ENCODE measurements at places on chromosomes 3 and 15. TPM values are rescaled to one million over a fixed set of nuclear protein-coding genes. Genes with fewer than 3 reads are reported as not detected.

Gene ASB14
- not detected for total RNA-seq

Gene GOLGA6L7
- total RNA-seq, result not detected

Gene CMC1
- total RNA-seq, result 11.7 TPM

Gene TGM5
- 0.17 TPM for total RNA-seq

Gene PRSS50
- not detected for total RNA-seq

Gene NDN
- total RNA-seq, result 82.0 TPM

Gene SLC6A1
- 0.78 TPM for total RNA-seq

Gene SUSD5
- total RNA-seq, result 1.1 TPM

Gene COL6A5
- not detected for total RNA-seq

Gene OTOL1
- total RNA-seq, result not detected

Gene GREM1
- 42.0 TPM for total RNA-seq

DNA sequence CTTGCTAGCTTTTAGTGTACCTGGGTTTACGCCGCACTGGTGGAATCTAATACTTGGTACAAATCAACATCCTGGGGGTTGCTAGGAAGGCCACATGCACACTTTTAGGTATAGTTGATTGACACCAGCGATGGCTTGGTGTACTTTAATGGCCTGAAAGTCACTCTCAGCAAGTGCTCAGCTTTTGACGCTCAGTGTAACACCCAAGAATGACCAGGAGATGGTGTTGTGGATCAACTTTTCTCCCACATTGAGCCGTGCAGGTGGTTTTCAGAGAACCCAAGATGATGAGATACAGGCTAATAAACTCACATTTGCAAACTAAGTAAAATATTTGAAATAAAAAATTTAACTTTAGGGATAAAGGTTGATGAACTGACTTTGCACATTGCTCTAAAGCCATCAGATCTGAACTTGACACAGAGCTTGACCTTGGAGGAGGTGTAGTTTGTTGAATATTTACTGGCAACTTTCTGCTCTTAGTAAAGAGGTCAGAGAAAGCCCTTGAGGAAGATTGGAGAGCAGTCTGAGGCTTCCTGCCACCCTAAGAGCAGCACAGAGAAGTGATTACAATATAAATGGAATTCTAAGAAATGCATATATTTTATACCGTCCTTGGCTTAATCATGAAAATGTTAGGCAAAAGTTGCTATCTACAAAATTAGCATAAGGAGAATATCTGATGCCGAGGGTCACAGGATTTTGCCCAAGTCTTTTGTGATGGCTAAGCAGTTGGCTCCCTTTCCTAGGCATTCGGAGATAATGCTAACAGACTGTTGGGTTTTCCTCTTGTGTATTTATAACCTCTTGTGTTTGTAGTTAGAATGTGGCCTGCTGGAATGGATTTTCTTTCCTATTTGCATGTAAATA is 143.4 kb upstream of the RASGRP1 start:
- no peak for DNase-seq

- DNase-seq, result no peak
Observed at GRCh38 chr3:39671116-39671515, 138.3 kb upstream of the MYRIP start.

- peak; percentile 91 for DNase-seq
Observed at GRCh38 chr15:93488296-93488713, 399.3 kb upstream of the RGMA start.

DNA sequence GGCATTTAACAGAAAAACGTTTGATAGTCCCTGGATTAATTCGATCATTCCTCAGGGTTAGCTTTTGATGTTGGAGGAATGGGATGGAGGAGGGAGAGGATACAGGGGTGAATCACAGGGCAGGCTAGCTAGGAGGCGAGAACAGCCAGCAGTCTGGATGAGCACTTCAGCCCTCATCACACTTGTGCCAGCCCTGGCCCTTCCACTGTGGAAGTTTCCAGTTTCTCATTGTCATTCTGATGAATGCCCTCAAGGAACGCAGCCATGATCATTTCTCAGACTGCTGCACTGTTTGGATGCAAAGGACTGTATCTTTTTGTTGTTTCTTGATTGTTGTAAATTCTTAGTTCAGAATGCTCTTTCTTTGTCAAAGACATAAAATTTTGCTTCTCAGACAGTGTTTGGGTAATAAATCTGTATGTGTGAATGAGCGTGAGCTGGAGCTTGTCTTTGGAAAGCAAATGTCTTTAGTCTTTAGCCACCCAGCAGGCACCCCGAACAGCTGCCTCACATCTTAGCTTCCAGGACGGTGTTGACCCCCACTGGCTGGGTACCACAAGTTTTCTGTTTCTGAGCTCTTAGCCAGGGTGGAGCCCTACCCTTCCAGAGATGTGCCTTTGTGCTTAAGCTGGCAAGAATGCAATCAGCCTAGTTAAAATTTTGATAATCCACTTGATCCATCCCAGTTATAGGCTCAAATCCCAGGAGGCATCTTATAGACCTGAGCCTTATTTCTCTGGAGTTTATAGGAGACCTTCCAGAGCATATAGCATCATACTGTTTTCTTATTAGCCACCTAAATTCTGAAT is 121.1 kb downstream of the PDCD6IP start:
- DNase-seq, result no peak

DNA sequence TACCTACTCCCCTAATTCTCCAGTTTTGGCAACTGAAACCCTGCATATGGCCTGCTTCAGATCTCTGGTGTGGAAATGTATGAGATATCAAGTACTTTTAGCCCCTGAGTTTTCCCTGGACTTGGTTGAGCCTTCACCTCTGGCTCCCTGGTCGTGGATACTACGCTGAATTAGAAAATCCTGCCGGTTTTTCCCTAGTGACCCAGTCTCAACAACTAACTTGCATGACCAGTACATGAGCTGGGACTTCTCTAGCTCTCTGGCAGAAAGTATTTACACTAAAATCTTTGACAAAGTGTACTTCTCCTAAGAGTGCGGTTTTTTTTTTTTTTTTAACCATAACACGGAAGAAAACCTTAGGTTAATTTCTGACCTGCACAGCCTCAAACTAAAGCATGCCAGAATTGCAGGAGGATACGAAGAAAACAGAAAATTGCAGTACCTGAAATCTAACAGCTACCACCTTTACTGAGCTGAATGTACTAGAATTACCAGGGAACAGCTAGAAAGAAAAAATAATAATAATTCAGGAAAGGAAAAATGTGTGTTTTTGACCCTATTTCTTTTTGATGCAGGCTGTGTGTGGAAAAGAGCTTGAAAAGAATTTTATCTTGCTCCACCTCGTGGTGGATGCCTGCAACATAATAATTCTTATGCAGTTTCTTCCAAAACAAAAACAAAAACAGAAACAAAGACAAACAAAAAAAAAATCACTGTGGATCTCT is 165.6 kb downstream of the GMNC start:
- no peak for DNase-seq

GRCh38 chr15:76636059-76636458 is 269.1 kb downstream of the SCAPER start:
- no peak for DNase-seq

GRCh38 chr3:177640319-177640965 is 443.2 kb upstream of the TBL1XR1 start:
- DNase-seq, result no peak

- peak; percentile 47 for DNase-seq
Observed at GRCh38 chr15:49877117-49877872, 241.7 kb downstream of the ATP8B4 start.

GRCh38 chr3:107644631-107645030 is 121.9 kb downstream of the BBX start:
- no peak for DNase-seq

DNA sequence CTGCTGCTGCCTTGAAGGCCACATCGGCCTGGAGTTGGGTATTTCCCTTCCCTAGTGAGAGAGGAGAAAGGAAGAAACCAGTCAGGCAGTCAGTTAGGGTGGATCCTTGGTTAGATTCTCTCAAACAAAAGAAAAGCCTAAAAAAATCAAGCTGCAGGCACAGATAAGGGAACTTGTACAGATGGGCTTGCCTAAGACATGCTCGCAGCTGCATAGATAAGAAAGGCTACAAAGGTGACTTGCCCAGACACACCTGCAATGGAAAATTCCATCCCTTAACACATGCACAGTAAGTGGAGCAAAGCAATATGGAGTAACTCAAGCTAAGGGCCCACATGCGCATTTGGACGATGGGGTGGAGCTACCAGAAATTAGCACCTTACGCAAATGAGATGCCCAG is 199.7 kb upstream of the ARPP21 start:
- DNase-seq, result no peak

- no peak for DNase-seq
Observed at GRCh38 chr3:159916052-159916451, 72.6 kb upstream of the IL12A start.

DNA sequence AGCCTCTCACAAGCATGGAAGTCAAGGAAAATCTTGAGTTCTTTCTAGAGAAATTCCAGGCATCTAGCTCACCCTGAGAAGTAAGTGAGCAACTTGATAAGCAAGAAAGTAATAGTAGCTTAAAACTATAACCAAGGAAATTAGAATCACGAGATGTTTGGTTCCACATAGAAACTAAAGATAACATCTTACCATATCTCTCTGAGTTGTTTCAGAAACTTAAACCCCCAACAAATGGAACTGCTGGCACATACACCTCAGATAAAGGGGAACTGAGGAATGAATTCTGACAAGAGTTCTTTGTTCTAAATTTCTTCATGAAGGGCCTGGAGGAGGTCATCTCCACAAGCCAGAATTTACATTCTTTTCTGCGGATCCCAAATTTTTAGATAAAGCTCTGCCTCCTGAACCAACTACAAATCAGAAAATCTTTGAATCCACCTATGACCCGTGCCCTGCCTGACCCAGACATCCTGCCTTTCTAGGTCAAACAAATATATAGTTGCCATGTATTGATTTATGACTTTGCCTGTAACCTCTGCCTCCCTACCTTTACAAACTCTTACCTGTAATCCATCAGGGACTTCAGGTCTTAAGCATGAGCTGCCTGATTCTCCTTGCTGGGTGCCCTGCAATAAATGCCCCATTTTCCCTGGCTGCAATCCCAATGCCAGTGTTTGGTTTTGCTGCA is 26.4 kb upstream of the ABHD17C start:
- no peak for DNase-seq

DNA sequence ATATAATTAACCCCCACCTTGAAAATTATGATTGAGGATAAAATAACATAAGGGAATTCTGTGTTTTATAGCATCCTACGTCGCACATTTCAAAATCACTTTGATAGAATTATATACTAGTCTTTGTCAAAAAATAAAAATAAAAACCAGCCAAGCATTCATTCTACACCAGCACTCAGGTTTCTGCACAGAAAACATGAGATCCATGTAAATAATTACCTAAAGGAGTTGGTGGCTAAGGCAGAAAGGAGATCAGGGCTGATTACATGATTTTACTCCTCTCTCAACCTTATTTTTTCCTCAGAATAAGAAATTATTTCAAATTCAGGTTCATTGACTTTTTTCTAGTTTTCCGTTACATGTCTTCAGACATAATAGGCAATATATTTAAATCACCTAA is 194.5 kb downstream of the PLCH1 start:
- no peak for DNase-seq

DNA sequence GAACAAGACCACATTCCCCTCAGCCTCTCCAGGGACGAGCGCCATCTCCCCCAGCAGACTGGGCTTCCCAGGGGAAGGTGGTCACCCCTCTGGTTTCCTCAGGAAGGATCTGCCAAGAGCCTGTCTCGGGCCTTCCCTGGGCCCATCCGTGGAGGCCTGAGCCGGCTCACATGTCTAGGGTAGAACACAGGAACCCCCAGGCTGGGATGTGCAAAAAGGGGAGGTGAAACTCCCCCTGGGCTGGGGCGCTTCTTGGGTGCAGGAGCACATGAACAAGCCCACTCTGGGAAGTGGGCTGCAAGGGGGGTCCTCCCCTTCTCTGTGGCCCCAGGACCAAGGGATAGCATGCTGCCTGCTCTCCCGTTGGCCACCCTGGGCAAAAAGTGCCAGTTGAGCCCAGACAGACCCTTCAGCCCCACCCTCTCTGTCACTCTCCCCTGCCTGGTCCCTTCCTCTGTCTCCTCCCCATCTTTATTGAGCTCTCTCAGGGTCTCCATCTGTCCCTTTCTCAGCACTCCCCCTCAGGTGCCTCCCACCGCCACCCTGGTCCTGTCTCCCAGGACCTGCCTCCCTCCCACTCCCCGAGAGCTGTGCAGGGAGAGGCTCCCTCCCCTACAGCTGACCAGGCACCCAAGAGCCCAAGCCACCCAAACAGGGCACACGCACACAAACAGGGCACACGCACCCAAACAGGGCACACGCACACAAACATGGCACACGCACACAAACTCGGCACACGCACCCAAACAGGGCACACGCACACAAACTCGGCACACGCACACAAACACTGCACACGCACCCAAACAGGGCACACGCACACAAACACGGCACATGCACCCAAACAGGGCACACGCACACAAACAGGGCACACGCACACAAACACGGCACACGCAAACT is 864 bp downstream of the SEMA3G start:
- no peak for DNase-seq

- no peak for DNase-seq
Observed at GRCh38 chr15:89827829-89828228, 13.2 kb upstream of the ANPEP start.

GRCh38 chr15:59447367-59447766 is 9.4 kb downstream of the FAM81A start:
- DNase-seq, result no peak

DNA sequence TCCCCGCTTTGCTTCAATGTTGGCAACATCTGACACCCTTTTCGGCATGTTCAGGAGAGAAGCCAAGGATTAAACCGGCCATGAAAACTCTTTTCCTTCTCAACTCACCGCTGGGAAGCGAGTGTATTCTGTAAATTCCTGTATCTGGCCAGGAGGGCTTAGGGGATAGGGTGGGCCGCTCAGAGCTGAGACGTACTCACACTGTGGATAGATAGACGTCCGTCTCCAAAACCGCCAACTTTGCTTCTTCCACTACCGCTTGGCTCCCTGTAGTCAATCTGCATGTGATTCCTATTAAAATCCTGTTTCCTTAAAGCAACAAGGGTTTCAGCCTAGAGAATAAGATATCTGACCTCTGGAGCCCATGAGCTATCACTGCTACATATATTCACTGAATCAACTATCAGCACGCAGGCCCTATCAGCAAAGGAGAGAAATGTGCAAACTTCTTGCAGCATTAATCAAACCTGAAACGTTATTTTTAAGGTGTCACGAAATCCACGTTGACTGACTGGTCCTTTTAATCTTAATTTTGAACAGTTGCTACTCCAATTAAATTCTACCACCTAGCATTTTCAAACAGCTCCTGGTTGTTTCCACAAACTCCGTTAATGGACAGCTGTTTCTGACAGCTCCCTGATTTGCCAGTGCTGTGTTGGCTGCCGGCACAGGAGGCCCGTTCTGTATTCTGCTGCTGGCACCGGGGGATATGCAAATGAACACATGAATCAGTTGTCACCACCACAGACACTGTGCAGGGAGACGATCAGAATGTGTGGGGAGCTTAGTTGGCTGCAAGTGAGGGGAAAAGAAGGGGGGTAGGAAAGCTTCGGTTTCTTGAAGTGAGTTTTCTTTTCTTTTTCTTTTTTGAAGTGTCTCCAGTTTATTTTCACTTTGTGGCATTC is 438.9 kb upstream of the ARRDC4 start:
- no peak for DNase-seq

DNA sequence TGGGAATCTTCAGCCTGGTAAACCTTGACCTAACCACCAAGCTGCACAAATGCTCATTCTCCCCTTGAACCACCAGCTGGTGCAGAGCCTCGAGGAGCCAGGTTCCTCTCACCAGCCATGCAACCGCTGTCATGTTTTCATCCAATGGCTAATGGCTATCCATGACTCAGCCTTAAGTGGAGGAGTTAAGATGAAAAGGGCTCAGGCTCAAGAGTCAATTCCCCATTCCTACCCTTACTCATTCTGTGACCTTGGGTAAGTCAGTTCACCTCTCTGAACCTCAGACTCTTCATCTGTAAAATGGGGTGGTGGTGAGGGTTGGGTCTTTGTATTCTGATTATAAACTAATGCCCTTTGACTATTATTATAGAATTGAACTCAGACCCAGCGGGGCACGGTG is 515.6 kb downstream of the SHQ1 start:
- no peak for DNase-seq

Measured in esophagus muscularis mucosa (tissue), 4 donors.